ENCODE measurements at places on chromosomes 4 and X. TPM values are rescaled to one million over a fixed set of nuclear protein-coding genes. Genes with fewer than 3 reads are reported as not detected.

The GATA1 gene
- total RNA-seq: 1.3 TPM

DNA sequence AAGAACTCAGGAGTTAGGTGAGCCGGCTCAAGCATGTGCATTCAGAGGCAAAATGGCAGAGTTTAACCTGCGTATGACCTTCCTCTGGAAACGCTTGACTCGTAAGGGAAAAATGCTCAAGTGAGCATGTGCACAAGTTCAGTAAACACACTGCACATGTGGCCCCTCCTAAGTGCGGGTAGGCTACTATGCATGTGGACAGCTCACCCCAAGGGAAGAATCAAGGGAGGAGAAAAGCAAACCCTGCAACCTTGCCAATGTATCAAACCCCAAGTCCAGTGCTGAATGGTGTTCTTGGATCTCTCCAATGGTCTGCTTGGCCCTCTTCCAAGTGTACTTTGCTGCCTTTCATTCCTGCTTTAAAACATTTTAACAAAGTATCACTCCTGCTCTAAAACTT, 407.1 kb downstream of the ADAM29 start:
- H3K27me3 ChIP-seq: no peaks in the 10 kb centered on the region
- DNase-seq: no peak
- no peaks in the 10 kb centered on the region for H3K4me1 ChIP-seq
- H3K4me3 ChIP-seq: no peak overlapping the region
- H3K27ac ChIP-seq: no peak overlapping the region
- H3K36me3 ChIP-seq: no peaks in the 10 kb centered on the region

The GNRHR gene
- total RNA-seq: not detected

The DMD gene
- 13.4 TPM for total RNA-seq

DNA sequence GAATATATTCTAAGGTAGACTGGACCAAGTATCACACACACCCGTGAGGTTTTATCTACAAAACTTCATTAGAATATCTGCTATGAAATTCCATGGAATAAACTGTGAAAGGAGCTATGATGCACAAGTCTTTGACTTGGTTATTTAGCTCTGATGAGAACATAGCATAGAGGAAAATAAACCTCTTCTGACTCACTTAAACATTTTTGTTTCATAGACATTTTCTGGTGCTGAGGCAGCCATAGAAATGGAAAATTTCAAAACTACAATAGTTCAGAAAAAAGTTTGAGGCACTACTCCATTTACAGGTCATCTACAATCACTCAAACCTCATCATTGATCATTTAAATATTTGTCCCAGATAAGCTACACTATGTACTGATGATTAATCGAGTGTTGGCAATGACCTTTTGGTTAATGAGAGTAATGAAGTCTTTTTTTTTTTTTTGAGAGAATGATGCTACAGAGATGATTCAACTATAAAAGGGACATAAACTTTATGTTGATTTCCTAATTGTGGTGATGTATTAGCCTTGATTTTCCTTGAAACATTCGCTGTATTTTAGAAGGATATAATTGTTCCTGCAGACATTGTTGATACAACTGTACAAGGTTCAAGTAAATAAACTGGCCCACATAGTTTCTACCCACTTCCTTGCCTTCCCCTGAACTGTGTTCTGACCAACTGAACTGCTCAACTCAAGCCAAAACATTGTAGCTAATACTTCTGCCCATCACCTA, 77.5 kb downstream of the AREG start:
- H3K27ac ChIP-seq: no peak overlapping the region
- DNase-seq: no peak

The SPP1 gene
- 7.5 TPM for total RNA-seq

All from upper lobe of left lung (tissue), 6 donors.